ENCODE measurements at places on chromosomes 3 and 15.

DNA sequence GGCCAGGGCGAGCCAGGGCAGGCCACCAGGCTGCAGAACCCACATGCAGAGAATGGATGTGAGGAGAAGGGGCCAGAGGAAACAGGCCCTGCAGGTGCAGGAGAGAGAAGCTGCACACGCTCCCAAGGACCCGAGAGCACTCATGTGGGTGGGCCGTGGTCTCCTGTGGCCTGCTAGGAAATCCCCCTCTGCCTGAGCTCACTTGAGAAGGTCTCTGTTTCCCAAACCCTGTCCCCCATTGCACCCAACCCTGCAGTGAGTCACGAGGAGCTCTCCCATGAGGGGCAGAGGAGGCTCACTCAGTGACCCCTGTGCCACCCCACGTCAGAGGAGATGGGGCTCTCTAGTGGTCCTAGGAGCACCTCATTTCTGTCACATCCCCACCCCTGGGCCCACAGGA lies 111.1 kb downstream of the KLF13 start:
- DNase-seq, result no peak

- no peak for DNase-seq
These were observed 9.2 kb downstream of the SHC4 start for GRCh38 chr15:48954538-48954937.

DNA sequence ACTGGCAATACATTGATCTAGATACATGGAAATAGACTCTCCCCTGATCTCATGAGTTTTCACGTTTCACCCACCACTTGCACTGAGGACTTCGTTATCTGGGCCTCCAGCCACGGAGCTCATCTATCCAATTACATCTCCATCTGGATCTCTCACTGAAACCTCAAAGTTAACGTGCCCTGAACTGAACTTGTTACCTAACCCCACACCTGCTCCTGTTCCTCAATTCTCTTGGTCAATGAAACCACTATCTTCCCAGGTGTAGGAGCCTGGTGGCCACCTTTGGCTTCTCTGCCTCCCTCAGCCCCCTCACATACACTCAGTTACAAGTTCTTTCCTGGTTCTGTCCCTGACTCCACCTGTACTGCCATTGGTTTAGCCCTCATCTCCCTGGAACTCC lies 9.7 kb downstream of the DGKG start:
- no peak for DNase-seq

GRCh38 chr3:43540624-43541023 lies 81.2 kb downstream of the ANO10 start:
- no peak for DNase-seq
